ENCODE measurements at places on chromosomes 7 and 10.

GRCh38 chr10:27513451-27514191 is 9.5 kb downstream of the RAB18 start:
- DNase-seq: peak; percentile 68

DNA sequence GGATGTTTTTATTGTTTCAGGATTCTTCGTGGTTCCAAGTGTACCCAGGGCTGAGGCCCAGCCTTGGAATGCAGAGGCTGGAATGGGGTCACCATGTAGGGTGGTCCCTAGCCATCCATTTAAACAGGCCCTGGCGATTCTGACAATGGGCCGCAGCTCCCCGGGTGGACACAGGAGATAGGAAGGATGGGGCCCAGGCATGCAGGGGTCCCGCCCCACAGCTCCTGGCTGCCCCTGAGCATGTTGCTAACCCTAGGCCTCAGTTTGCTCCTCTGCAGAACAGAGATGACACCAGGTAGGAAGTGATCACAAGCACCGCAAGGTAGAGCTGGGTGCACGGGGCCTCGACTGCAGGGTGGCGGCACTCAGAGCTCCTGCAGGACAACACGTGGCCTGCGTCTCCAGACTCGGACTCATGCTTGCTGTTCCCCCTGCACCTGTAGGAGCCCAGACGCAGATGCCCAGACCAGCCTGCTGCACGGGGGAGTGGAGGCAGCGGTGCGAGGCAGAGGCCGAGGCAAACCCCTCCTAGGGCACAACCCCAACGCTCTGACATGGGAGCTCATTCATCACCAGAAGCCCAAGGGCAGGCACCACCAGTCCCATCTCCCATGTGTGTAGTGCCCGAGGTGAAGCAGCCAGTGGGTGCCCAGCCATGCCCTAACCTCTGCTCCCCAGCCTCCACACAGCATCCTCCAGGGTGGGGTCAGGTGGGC is 25.5 kb downstream of the VIPR2 start:
- DNase-seq: no peak

- no peak for DNase-seq
Measured at GRCh38 chr10:96651998-96652431, 65.2 kb upstream of the TM9SF3 start.

DNA sequence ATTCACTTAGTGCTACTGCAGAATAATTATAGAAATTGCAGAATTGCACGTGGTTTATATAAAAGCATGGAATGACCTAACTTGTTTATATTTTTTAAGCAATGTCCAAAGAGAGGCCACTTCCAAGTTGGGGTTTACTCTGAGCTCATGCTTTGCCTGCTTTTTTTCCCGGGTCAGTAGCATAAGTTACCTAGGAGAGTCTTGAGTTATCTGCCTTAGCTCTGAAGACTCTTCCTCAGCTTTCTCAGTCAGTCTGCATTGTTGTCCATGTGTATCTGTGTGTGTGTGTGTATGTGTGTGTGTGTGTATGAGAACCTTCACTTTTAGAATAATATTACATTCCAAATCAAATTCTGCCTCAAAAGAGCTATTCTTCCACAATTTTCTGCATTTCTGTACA is 239.5 kb upstream of the TCF7L2 start:
- DNase-seq: no peak

GRCh38 chr10:33553748-33554571 is 219.5 kb upstream of the NRP1 start:
- no peak for DNase-seq

- DNase-seq: no peak
Measured at GRCh38 chr7:148697256-148698006, 1.3 kb upstream of the CUL1 start.

DNA sequence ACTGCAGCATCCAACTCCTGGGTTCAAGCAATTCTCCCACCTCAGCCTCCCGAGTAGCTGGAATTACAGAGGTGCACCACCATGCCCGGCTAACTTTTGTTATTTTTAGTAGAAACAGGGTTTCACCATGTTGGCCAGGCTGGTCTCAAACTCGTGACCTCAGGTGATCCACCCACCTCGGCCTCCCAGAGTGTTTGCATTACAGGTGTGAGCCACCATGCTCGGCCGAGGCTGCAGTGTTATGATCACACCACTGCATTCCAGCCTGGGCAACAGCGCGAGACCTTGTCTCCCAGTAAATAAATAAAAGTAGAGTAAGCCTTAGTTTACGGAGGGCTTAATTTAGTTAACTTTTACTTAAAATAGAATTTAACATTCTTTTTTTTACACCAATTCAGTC is 23.7 kb upstream of the IGF2BP3 start:
- DNase-seq: no peak

GRCh38 chr10:11789306-11789705 is 33.9 kb upstream of the PROSER2 start:
- no peak for DNase-seq

- no peak for DNase-seq
Measured at GRCh38 chr10:125218967-125219366, 58.6 kb upstream of the CTBP2 start.

DNA sequence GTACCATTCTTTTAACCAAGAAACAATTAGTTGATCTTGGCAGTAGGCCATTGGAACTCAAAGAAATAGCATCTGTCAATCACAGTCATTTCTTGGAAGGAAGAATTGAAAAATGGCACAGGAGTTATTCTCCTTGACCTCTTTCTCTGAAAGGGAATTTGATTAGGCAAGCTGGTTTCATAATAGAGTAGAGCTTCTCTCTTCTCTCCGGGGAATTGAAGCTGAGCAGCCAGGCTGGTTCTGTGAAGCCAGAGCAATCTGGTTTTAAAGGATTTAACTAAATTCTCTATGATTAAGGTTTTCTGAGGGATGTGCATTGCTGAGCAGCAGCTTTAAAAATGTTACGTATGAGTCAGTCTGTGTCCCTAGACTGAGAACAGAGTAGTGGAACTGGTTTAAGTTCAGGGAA is 70.2 kb downstream of the AHCYL2 start:
- DNase-seq: no peak

- no peak for DNase-seq
Measured at GRCh38 chr7:126840869-126841268, 411.9 kb downstream of the GRM8 start.

GRCh38 chr10:117454502-117454901 is 79.3 kb upstream of the PDZD8 start:
- no peak for DNase-seq

DNA sequence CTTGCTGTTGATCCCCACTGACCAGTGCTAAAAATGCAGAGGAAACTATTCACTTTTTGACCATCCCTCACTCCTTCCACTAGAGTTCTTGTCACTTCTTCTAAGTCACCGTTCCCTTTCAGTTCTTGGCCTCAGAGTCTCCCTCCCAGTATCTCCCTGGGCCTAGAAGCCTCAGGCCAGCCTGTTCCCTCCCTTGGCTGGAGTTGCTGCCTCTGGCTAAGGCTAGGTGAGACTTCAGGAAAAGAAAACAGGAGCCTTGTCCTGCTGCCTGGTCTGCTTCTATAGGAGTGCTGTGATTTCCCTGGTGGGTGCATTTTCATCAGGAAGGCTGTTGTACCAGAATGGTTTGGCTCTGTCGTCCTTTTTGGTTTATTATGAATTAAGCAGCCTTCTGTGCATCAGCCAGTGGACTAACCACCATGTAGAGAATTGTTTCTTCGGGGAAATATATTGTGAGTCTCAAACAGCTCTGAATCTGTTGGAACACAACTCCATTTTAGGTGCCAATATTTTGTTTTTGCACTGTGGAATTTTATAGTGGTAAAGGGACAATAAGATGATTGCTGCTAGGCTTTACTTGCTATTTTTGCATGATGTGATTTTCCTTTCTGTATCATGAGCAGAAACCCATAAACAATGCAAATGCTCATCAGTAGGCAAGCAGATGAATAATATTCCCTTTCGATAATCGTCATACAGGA is 233.4 kb upstream of the FZD1 start:
- DNase-seq: no peak
